NCI-H2171 treated with DMSO at 0.1 percent for 48 hours (cell line): ENCODE measurements at places on chromosomes 12 and 14.

- DNase-seq, result no peak
Measured at GRCh38 chr14:95500772-95501401, 15.6 kb downstream of the SYNE3 start.

GRCh38 chr14:58663494-58664111 is 25.8 kb downstream of the DACT1 start:
- peak; percentile 99 for DNase-seq

- no peak for DNase-seq
Measured at GRCh38 chr12:62647586-62647985, 181.0 kb downstream of the MON2 start.

DNA sequence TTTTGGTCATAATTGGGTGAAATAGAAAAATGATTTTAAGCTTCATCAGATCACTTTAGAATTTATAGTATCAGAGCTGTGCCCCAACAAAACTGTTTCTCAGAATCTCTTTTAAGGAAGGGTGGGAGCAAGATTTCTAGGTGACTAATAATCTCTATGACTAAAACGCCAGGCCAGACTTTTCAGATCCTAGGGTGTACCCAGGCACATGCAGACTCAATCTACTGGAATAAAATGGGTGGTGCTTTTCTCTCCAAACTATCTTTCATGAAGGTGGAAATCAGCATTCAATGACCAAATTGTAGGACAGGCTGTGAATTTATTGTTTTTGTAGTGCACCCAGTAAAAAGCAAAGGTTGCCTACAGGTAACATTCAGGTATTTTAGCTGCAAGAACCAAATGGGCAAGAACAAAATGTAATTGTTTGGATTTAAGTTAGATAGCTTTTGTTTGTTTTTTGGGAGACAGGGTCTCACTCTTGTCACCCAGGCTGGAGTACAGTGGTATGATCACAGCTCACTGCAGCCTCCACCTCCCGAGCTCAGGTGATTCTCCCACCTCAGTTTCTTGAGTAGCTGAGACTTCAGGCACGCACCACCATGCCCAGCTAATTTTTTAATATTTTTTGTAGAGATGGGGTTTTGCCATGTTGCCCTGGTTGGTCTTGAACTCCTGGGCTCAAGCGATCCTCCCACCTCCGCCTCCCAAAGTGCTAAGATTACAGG is 49.5 kb downstream of the PPP2R5C start:
- no peak for DNase-seq

DNA sequence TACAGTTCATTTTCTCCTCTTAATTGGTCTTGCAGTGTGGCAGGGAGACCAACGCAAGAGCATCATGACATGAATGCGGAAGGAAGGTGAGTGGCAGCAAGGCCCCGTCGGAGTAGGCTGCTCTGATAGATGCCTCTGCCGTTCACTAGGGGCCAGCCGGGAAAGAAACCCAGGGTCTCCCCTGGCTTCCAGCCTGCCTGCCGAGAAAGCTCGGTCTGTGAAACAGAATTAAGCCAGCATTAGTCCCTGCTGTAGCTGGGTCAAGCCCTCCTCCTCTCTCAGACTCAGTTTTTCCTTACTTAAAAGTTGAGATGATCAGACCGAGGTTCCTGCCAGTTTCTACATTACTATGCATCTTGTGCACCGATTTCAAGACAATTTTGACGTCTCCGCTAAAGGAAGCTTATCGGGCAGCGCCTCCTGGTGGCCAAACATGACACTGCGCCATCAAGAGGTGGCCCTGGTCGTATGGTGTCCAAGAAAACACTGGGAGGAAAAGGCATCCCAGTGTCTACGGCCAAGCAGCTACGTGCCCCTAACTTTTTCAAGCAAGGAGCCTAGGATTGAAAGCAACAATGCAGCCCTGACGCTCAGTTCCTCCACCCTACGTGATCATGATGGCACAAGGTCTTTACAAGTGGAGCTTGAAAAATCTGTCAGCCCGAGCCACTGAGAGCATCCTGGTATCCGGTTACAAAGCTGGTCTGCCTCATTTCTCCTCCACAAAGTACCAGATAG is 131.6 kb downstream of the KSR2 start:
- peak; percentile 82 for DNase-seq

DNA sequence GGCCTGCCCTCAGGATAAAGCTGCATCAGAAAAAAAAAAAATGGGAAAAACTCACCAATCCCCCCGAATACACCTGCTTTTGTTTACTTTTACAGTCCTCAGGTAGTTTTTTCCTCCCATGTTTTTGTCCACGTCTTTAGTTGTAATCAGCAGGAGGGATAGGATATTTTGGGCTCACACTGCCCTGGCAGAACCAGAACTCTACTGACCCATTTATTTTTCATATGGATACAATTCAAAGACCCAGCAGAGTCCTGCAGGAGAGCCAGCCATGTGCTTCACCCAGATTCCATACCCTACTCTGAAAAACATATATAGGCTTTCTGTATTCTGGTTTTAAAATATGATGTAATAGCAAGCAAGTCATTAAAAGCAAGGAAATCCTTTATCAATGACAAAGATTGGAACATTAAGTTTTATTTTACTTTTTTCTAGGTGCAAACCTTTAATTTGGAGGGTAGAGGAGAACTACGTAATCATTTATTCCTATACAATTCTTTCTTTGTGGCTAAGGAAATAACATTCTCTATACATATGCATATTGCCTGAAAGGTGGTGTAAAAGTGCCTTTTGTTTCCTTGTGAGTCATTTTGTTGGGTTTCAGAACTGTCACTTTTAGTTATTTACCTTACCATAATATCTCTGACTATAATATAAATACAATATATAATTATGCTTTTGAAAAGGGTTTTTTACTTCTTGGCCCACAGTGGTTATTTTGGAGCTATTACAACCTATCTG is 19.1 kb downstream of the DACT1 start:
- peak; percentile 24 for DNase-seq

DNA sequence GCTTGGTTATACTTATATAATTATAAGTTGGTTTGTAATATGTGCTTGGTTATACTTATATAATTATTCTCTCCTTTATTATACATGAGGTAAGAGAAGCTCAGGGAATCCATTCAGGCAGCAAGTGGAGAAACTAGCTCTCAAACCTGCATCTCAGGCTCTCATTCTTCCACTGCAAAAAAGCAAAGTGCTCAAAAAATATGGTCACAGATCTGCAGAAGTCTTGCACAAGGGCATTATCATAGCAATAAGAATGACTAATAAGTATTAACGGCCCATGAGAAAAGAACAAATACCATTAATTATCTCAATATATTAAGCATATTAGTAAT is 476 bp upstream of the TRAFD1 start:
- no peak for DNase-seq

- DNase-seq, result no peak
Measured at GRCh38 chr14:73686901-73687300, 27.3 kb downstream of the PNMA1 start.

DNA sequence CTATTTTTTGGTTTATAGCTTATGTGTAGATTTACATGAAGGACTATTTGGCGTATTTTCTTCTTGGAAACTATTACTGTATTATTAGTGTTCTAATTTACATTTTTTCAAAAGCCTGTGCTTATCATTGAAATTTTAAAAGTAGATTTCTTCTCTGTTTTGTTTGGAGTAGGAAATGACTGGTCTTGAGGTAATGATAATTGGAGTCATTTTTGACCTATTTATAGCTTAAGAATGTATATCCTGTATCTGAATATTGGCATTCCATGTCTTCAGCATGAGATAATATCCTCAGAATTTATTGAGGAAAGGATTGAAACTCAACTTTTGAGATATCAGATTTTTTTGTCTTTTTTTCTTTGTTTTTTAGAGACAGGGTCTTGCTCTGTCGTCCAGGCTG is 193.4 kb downstream of the ERC1 start:
- no peak for DNase-seq

DNA sequence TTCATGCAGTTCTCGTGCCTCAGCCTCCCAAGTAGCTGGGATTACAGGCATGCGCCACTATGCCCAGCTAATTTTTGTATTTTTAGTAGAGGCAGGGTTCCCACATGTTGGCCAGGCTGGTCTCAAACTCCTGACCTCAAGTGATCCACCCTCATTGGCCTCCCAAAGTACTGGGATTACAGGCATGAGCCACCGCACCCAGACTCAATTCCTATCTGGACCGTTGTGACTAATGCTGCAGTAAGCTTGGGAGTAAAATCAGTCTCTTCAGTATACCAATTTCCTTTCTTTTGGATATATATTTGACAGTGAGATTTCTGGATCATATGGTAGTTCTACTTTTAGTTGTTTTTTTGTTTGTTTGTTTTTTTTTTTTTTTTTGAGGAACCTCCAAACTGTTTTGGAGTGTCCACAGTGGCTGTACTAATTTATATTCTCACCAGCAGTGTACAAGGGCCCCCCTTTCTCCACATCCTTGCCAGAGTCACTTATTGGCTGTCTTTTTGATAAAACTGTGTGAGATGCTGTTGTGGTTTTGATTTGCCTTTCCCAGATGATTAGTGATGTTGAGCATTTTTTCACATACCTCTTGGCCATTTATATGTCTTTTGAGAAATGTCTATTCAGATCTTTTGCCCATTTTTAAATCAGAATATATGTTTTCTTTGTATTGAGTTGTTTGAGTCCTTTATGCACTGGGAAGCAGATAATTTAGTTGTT is 37.3 kb upstream of the EVL start:
- no peak for DNase-seq

DNA sequence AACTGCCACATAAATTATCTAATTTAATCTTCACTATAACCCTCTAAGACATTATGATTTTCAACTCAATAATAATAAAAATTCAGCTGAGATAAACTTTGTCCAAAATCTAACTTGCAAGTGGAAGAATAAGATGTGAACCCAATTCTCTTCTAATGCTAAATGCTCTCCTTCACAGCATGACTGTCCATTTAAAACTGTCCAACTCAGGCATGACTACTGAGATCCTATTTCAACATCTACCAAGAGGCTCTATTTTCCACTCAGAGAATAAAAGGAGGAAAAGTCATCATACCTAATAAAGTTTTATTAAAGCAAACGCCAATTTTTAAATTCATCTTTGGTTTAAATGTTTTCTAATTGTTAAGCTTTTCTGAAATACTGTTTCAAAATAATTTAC is 183.6 kb downstream of the MED13L start:
- no peak for DNase-seq

DNA sequence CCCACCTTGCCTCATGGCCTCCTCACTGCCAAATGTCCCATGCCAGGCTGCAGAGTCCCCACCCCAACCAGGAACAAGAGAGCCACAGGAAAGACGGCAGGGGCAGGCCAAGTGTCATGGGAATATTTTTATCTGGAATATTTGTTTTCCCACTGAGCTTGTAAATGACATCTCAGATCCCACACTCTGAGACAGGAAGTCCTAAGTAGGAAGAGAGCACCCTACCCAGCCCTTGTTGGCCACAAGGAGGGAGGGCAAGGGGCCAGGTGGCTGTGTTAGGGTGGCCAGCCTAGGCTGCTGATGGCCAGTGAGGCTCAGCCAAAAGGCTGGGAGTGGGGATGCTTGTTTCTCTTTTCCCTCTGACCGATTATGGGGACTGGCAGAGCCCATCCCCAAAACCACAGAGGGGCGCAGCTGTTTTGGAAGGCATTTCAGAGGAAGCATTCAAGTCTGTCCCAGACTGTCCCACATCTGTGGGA is 7.7 kb upstream of the MEG3 start:
- DNase-seq, result no peak
